ENCODE measurements at places on chromosomes 3 and 15.

DNA sequence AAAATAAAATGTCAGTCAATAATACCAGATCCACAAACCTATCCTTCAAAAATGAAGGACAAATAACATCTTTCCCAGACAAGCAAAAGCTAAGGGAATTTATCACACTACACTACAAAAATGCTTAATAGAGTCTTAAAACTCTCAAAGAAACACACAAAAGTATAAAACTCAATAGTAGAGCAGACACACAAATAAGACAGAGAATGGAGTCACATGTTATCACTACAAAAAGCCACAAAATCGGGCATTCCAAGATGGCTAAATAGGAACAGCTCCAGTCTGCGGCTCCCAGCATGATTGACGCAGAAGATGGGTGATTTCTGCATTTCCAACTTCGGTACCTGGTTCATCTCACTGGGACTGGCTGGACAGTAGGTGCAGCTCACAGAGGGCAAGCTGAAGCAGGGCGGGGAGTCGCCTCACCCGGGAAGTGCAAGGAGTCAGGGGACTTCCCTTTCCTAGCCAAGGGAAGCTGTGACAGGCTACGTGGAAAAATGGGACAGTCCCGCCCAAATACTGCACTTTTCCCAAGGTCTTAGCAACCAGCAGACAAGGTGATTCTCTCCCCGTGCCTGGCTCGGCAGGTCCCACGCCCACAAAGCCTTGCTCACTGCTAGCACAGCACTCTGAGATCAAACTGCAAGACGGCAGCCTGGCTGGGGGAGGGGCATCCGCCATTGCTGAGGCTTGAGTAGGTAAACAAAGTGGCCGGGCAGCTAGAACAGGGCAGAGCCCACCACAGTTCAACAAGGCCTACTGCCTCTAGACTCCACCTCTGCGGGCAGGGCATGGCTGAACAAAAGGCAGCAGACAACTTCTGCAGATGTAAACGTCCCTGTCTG is 46.3 kb downstream of the SENP7 start:
- DNase-seq: peak; percentile 75

DNA sequence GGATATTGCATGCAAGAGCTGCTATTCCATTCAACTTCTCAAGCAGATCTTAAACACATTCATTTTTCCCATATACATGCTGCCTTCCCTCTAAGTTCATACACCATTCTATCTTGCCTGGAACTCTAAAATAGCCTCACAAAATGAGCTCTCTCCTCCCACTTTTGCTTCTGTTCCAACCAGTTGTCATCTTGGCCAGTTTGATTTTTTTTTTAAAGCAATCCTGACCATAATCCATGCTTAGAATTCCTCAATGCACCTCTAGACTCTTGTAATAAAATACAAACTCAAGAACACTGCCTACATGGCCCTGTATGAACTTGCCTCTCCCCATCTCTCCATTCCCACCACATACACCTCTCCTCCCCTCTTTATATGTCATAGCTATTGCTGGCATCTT is 68.6 kb upstream of the NPHP3 start:
- no peak for DNase-seq

GRCh38 chr3:151044706-151045105 is 40.8 kb upstream of the MED12L start:
- DNase-seq: no peak

DNA sequence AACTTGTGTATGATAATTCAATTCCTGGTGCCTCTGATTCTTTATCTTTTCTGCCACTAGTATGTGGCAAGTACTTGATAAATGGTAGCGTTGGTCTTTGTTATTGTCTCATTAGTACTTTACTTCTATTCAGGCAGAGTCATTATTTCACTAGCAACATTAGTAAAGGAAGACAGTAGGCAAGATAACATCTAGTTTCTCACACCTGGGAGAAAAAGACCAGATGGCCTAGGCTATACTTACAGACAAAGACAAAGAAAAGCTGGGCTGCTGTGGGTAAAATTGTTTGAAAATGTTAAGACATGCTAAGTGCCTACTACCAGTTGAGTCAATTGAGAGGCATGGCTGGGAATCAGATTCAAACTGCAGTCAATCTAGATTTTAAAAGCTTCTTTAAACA is 198.7 kb upstream of the CMC1 start:
- no peak for DNase-seq

DNA sequence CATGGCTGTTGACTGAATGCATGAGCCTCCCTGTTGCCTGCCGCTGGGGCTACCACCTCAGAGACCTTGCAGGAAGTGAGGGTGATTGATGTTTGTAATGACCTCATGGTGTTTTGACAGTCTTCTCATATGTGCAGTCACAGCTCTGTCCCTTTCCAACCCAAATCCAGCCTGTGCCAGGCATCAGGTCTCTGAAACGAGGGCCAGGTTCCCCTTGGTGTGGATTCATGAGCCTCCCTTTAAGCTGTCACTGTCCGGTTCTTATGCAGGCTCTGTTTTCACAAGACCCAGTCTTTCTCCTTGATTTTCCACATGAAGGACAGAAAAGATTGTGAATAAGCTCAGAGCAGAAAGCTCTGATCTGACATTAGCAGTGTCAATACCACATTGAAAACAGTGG is 43.1 kb downstream of the CEMIP start:
- DNase-seq: no peak

- DNase-seq: no peak
Observed at GRCh38 chr15:85825118-85825517, 30.4 kb upstream of the KLHL25 start.

- DNase-seq: no peak
Observed at GRCh38 chr3:59153648-59154047, 103.8 kb upstream of the CFAP20DC start.

- DNase-seq: peak; percentile 19
Observed at GRCh38 chr3:186705882-186706780, 11.0 kb upstream of the KNG1 start.

DNA sequence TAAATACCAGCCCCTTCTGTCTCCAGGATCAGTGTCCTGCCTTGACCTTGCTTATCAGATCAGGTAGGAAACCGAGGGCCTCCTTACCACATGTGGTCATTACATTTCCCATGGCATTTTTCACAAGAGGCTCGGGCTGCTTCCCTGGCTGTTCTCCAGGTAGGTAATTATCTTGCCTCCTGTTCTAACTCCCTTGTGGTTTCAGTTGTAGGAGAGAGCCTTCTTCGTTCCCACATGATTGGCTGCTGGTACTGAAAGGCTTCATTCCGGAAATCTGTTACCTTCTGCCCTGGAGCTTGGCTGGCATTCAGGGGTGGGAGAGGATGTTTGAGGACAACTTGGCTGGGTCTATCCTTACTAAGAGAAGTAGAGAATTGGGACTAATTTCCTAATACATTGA is 46.8 kb upstream of the RORA start:
- DNase-seq: no peak

DNA sequence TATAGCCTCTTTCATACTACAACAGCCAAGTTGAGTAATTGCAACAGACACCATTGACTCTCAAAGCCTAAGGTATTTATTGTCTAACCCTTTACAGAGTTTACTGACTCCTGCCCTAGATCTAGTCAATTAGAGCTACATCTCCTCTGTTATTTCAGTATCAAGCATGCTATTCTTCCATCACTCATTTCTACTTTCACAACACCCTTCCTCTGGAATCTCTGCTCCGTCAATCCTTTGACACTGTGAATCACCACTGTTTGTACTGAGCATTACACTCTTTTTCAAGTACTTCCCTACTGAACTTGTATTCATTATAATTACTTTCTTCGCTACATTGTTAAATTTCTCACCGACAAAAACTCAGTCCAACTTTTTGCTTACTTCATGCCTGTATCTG is 121.8 kb downstream of the ZNF609 start:
- no peak for DNase-seq

- no peak for DNase-seq
Observed at GRCh38 chr3:139304383-139304782, 39.4 kb upstream of the MRPS22 start.

GRCh38 chr15:90020021-90020735 is 19.1 kb downstream of the ZNF710 start:
- no peak for DNase-seq

DNA sequence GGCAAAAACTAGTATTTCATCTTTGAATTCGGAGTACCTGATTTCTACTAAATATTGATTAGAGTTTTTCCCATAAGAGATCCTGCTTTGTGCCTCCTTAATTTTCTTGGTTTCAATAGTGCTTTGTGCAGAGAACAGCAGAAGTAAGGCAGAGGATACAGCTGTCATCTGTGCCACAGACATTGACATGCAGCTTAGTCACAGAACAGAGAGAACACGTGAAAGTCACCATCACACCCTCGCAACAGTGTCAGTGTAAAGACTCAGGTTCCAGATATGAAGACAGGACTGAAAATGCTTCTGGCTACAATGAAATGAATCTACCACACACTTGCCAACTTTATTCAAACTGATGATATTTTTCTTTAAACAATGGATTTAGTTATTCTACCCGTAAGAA is 942.8 kb upstream of the CFAP20DC start:
- no peak for DNase-seq

DNA sequence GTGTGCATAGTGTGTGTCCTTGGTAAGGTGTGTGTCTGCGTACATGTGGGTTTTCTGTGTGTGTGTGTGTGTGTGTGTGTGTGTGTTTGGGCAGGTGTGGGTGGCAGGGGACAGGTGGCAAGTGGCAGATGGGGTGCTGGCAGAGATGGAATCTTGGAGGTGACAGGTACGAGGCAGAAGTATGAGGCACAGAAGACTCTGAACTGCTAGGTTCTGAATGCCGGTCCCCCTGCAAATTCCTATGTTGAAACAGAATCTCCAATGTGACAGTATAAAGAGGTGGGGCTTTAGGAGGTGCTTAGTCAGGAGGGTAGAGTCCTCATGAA is 29.8 kb downstream of the SRPRB start:
- DNase-seq: no peak

DNA sequence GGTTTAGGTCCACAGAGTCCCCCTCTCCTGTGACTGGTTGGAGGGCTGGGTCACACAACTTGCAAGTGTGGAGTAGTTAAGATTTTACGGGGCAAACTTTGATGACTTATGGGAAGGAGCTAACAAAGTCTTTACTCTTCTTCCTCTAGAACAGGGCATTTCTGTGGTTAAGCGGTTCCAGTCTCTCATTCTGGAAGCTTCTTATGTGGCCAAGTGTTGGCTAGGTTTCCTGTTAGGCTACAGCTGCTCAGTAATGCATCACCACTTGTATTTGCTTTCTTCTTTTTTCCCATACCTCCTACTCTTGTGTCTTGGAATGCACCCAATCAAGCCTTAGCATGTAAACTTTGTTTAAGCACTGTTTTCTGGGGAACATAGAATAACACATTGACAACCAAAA is 100.6 kb upstream of the PLAAT1 start:
- no peak for DNase-seq

DNA sequence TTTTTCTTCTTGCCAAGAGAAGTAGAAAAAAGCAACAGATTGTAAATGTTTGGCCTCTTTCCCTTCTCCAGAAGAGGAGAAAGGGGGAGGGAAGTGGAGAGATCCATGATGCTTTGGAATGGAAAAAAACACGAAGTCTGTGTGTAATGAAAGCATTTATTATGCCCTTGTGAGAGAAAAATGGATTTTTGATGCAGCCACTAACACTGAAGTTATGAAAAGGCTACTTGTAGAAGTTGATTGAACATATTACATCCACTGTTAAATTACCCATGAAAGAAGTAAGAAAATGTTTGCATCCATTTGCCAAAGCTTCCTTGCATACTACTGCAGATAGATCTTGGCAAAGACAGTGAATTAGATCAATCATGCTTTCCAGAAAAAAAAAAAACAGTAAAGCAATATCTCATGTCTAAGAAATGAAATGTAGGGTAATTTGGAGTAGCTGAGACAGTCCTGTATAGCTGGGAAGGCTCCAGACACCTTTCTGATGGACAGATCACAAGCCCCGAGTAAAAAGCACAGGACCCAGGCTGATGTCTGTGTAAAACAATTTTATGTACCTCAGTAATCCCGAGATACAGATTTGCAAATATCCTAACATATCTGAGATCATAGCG is 295.5 kb downstream of the PLOD2 start:
- DNase-seq: no peak

DNA sequence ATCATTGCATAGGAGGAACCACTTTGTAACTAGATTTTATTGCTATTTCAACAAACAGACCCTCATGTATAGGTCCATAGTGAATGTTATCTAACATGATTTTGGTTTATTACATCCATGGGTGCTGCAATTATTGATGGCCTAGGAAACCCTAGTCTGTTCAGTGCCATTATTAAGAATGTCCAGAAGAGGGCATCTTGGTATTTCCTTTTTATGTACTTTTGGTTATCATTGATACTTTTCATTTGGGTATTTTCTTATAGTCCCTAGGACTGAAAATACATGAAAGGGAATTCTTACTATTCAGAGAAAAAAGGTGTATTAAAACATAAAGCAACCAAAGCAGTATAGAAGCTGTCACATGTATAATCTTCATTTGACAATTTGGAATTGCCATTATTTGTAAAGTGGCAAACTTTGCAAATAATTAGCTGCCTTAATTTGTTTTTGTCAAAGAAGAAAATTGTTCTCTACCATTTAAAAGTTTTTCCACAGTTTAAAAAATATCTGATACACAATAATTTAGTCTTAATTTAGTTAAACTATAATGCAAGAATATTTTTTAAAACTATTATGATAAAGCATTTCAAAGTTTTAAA is 48.7 kb downstream of the CNOT10 start:
- no peak for DNase-seq

DNA sequence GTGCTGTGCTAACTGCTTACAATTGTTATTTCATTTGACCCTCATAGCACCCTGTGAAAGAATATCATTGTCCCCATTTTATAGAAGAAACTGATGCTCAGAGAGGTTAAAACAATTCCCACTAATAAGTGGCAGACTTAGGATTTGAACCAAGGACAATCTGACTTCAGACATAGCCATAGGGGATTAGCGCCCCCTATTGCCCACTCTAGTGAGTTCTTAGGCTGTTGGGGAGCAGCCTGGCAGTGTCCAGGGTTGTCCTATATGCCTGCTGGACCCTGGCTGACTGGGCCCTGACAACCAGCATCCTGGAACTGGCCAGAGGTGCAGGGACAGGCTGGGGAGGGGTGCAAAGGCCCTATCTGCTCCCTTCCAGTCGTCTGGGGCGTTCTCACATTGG is 15.4 kb downstream of the DPH3 start:
- peak; percentile 14 for DNase-seq

- no peak for DNase-seq
Observed at GRCh38 chr3:23819599-23820360, 14.0 kb downstream of the UBE2E1 start.

DNA sequence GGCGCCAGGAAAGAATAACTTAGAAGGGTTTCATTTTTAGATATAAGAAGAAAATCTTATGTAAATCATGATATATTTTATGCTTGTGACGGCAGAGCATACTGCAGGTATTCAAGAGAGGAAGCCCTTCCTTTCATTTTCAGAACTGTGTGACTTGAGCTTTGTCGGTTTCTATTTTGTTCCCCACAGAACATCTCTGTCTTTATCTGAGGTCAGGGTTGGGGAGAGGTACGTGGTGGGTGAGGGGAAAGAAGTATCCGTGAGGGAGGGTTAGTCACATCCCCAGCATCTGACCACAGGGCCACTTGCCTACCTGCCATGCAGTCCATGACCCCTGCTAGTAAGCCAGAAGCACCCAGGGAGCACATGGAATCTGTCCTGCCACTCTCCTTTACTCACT is 126.5 kb downstream of the DGKG start:
- no peak for DNase-seq

- DNase-seq: no peak
Observed at GRCh38 chr3:100044369-100044768, 69.9 kb downstream of the FILIP1L start.

GRCh38 chr3:32508711-32509110 is 6.1 kb upstream of the CMTM6 start:
- no peak for DNase-seq

GRCh38 chr3:185175370-185175987 is 22.6 kb upstream of the C3orf70 start:
- DNase-seq: no peak

Measured in stimulated activated CD4-positive, alpha-beta T cell treated with anti-CD3 and anti-CD28 coated beads, Interleukin-15, amount 100 ng/mL, for 48 hours (primary cell).